ENCODE measurements at places on chromosomes 4 and X.
A peak's percentile ranks its signal among the peaks of the same experiment; 100 is the strongest.

DNA sequence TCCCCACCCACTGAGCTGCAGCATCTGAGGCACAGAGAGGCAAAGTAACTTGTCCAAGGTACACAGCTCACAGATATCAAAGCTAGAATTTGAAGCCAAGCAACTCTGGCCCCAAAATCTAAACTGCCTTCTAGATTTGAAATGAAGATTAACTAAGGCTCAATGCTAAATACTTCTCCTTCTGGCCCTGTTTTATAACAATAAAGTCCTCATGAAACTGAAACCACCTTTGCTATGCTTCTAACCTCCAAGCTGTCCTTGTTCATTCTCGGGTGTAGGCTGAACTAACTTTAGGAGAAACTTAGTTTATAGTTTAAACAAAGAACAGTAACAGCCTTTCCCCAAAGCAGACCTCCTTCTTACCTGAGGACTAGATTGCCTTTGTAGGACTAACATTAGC lies 93.6 kb downstream of the DCTD start:
- DNase-seq = no peak

DNA sequence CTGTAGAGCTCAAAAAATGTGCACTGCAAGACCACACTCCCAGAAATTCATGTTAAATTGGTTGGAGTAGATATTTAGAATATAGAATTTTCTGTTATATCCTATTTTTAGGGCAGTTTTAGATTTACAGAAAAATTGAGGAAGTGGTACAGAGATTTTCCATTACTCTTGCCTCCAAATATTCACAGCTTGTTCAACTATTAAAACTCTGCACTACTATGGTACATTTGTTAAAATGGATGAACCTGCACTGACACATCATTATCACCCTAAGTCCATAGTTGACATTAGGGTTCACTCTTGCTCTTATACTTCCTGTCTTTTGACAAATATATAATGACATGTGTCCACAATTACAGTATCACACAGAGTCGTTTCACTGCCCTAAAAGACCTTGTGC lies 1724.5 kb downstream of the C4orf33 start:
- no peak for DNase-seq

- DNase-seq = no peak
Observed at GRCh38 chr4:165894159-165894558, 21.1 kb downstream of the TLL1 start.

DNA sequence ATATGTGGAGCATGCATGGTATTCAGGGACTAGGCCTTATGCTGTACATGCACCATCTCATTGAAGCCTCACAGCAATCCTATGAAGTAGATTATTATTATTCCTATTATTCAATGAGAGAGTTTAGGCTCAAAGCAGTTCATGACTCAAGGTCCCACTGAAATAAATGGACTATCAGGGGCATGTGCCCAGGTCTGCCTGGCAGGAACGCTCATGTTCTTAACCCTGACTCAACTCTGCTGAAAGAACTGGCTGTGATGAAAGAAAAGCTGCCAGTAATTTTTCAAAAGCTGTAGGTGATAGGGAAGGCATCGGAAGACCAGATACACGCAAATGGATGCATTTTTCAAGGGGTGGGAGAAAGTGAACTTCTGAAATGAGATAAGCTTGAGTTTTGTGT lies 243.4 kb downstream of the PTTG2 start:
- DNase-seq = no peak

DNA sequence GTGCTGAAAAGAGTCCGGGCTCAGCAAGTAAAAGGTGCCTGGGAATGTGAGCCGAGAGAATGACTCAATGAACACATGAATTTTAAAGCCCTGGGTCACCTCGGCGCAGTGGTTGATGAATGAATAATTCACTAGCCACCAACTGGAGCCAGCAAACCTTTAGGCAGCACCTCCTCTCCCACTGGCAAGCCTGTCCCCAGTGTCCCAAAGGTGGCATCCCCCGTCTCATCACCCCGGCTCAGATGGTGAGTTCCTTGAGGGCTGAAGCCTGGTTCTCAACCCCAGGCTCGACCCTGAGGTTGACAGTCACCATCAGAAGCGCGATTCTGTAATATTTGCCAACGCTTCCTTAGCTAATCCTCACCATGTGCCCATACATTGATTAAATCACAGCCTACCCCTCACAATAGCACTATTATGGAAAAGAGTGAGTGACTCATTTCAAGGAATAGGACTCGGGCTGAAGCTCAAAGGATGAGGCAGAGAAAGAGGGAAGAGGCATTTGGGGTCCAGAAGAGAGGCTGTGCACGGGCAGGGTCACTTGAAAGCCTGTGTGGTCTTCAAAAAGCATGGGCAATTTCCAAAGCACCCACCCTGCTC lies 2.7 kb upstream of the CCNQ start:
- peak; percentile 48 for DNase-seq

DNA sequence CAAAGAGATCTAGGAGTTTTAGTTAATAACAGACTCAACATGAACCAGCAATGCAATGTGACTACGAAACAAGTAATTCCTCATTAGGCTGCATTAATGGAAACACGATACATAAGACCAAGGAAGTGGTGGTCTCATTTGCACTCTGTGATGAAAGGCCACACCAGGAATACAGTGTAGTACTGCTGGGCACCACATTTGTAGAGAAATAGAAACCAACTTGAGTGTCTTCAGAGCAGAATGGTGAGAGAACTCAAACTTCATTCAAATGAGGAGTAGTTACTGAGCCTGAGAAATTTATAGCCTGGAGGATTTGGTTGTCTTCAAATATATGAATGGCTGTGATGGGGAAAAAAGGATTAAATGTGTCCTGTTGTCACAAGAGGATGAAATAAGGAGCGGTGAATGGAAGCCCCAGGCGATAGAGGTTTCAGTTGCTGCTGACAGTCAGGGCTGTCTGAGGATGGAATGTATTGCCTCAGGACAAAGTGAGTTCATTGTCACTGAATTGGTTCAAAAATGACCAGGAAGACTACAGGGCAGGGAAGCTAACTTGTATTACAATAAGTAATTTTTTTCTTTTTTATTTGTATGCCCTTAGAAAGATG lies 50.9 kb downstream of the NFKB1 start:
- DNase-seq = no peak

DNA sequence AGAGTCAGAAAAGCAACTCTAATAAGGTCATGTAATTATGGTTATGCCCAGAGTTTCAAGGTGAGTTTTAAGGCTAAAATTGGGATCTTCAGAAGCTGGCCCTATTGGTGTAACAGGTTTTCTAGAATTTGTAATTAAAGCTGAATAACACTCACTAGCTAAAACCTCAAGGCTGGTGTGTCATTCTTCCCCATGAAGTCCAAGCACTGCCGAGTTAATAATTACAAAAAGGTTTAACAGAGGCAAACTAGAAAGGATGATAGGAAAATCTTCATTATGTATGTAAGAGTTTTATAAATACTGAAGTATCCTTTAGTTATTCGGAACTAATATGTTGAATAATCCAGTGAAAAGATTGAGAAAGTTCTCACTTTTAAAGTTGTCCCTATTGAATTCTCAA lies 34.3 kb downstream of the MXRA5 start:
- no peak for DNase-seq

DNA sequence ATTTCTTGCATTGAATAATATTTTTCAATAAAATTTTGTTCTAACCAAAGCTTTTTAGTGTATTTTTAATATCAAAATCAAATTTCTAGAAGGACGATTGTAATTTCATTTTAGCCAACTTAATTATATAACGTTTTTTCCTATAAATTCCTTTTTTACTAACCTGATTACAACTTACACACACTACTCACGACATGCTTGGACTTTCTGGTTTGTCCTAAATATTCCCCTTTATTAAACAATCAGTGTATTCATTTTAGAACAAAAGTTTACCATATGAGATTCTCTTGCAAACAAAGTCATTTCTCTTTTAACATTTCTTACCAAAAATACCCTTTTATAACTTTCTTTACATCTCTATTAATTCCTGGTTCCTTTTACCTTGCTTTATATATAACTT lies 173.7 kb downstream of the PWWP3B start:
- no peak for DNase-seq

GRCh38 chr4:184792950-184793555 lies 32.7 kb downstream of the ACSL1 start:
- no peak for DNase-seq

- no peak for DNase-seq
Observed at GRCh38 chr4:185958094-185958747, 110.7 kb upstream of the TLR3 start.

GRCh38 chrX:72107320-72107719 lies 24.4 kb downstream of the RTL5 start:
- DNase-seq = no peak

- DNase-seq = no peak
Observed at GRCh38 chr4:121998024-121998423, 46.2 kb upstream of the TRPC3 start.

GRCh38 chr4:21320034-21320433 lies 619.8 kb downstream of the PACRGL start:
- no peak for DNase-seq

- no peak for DNase-seq
Observed at GRCh38 chr4:87838890-87839591, 6.3 kb downstream of the MEPE start.

GRCh38 chrX:77347572-77347971 lies 99.6 kb upstream of the FGF16 start:
- DNase-seq = no peak

GRCh38 chr4:124432500-124432899 lies 280.0 kb downstream of the ANKRD50 start:
- no peak for DNase-seq

- peak; percentile 95 for DNase-seq
Observed at GRCh38 chrX:101348452-101349192, at the start of gene TIMM8A. Gene TIMM8A (minus strand): TSS chrX:101348742. CDS start chrX:101348664, 78 bp downstream.

DNA sequence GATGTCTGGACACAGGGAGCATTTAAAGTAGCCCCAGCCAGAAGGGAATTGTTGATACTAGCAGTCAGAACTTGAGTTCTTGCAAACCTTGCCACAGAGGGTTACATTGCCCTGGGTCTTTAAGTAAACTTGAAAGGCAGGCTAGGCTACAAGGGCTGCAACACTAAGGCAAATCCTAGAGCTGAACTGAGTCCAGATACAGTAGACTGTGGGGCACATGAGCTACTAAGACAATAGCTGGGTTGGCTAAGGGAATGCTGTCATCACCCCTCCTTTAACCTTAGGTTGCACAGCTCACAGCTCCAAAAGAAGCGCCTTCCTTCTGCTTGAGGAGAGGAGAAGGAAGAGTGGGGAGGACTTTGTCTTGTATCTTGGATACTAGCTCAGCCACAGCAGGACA lies 35.6 kb downstream of the SH3BGRL start:
- DNase-seq = no peak

DNA sequence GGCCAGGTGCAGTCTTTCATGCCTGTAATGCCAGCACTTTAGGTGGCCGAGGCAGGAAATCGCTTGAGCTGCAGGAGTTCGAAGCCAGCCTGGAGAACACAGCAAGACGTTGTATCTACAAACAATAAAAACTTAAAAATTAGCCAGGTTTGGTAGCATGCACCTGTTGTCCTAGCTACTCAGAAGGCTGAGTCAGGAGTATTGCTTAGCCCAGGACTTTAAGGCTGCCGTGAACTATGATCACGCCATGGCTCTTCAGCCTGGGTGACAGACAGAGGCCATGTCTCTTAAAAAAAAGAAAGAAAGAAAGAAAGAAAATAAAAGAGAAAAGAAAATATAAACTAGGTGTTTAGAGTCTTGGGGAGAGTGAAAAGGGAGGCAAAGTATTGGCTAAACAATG lies 96.4 kb upstream of the PDE5A start:
- no peak for DNase-seq

GRCh38 chrX:42119076-42119475 lies 195.7 kb upstream of the CASK start:
- no peak for DNase-seq

DNA sequence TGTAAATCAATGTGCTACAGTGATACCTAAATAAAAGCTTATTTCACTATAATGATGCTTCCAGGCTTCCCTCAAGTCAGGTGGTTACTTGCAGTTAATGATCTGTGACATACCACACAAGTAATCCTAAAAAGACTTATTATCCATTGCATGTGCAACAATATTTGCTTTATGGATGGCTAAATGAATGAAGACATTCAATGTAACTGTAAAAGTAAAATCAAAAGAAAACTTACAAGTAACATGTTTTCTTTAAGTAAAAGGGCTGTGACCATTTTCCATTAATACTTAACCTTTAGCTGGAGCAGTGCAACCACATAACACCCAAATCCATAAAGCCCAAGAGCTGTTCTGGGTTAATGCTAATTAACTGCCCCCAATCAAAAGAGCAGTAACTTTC lies 42.6 kb downstream of the RAB28 start:
- no peak for DNase-seq

- DNase-seq = no peak
Observed at GRCh38 chr4:184028561-184029374, 123.7 kb downstream of the STOX2 start.

DNA sequence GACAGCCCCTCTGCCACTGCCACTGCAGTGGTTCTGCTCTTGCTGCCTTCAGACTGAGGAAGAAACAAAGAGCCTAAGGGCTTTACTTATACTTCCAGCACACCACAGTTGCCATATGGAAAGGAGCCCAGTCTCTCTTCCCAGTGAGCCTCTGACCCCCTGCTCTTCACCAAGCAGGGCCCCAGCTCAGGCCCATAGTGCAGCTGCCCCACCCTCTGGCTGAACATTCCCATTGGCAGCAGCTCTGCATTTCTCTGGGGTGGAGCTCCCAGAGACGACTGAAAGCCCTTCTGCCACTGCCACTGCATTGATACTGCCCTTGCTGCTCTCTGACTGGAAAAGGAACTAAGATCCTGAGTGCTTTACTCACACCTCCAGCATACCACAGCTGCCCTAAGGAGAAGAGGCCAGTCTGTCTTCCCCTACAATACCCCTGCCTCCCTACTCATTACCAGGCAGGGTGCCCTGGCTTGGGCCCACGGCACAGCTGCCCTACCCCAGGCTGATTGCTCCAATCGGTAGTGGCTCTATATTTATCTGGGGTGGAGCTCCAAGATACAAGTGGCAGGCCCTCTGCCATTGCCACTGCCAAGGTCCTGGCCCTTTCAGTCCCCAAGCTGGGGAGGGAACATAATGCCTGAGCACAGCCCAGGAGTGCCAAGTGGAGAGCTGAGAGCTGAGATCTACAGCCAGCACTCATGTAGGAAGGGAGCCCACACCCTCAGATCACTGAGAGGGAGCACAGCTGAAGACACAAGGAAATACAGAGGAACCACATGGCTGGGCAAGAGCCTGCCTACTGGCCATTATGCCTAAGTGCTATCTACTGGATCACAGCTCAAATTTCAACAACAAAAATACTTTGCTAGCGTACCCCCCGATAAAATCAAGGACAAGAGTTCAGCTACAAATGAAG lies 36.0 kb downstream of the AWAT2 start:
- DNase-seq = no peak

- no peak for DNase-seq
Observed at GRCh38 chr4:159273141-159273438, 170.2 kb downstream of the RAPGEF2 start.

DNA sequence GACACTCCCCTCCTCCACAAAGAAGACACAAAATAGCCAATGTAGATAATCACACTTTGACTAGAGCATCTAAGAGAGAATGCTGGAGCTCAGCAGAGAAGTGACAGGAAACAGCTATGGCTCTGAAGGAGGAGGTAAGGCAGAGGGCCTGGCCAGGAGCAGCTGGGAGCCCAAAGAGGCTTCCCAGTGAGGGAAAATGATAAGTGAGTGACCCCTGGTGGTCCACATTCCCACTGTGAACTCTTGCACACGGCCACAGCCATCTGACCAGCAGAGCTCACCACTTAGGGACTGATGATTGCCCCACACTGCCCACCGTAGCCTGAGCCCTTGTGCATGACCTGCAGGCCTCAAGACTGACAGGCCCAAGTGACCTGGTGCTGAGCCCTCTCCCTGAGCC lies 162.7 kb upstream of the GALNTL6 start:
- DNase-seq = no peak

GRCh38 chr4:78057600-78058550 lies 752 bp downstream of the FRAS1 start:
- peak; percentile 83 for DNase-seq

- no peak for DNase-seq
Observed at GRCh38 chr4:138595731-138596460, 353.7 kb upstream of the SLC7A11 start.
